GM13976 (cell line): ENCODE measurements at places on chromosomes 3 and 15.

- peak; percentile 6 for DNase-seq
These were observed 163.2 kb downstream of the WNT7A start for GRCh38 chr3:13716540-13717221.

- DNase-seq, result no peak
These were observed 326.4 kb upstream of the WNT5A start for GRCh38 chr3:55813268-55814097.

DNA sequence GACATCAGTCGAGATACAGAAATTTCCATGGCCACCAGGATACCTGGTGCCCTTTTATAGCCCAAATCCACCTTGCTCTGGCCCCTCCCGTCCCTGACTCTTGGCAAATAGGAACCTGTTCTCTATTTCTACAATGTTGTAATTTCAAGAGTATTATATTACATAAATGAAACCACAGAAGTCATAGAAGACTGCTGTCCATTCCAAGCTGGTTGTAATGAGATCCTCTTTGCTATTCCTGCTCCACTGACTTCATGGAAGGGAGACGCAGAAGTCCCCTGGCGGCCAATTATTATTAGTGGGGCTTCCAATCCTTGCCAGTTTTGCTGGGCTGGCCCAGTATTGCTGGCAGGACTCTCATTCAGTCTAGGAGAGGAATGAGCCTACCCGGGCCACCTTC, 26.6 kb downstream of the DCP1A start:
- no peak for DNase-seq

- DNase-seq, result no peak
These were observed 48.0 kb upstream of the FSTL1 start for GRCh38 chr3:120498556-120499346.

DNA sequence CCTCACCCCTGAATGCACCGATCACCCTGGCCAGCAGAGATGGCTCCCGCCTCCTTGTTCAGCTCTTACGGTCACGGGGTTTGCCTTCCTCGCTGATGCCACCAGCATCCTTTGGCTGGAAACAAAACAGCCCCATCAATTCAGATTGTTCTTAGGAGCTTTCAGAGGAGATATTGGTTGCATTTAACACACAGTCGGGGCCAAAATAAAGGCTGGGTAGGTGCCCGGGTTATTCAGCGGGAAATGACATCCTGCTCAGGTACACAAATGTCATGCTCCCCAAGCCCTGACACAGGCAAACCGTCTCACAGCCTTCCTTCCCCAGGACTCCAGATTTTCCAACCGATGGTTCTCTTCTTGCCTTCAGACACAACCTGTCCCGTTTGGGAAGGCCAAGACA, 62.4 kb upstream of the MEF2A start:
- DNase-seq, result no peak

GRCh38 chr3:177733936-177734335, 536.7 kb upstream of the TBL1XR1 start:
- no peak for DNase-seq

- no peak for DNase-seq
These were observed 171.9 kb downstream of the FMN1 start for GRCh38 chr15:33022629-33023028.

DNA sequence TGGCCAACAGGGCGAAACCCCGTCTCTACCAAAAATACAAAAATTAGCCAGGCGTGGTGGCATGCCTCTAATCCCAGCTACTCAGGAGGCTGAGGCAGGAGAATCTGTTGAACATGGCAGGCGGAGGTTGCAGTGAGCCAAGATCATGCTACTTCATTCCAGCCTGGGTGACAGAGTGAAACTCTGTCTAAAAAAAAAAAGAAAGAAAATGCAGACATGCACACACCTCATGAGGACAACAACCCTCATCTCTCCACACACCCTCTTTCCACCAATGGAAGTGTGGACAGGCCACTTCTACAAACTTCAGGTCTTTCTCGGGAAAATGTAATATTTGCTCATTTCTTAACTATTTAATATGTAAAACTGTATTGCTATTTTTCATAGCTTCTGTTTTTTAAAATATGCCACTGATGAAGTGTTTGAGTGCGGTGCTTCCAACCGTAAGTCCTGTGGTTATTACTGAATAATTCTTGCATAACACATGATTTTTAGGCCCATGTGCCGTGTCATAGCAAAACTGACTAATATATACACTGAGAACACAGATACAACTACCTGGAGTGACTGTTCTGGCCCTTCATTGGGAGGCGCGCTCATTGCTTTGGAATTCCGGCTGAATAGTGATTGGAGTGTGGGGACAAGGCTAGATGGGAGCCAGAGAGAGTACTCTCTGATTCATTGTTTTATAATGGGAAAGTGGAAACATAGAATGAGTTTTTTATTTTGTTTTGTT, 23.1 kb downstream of the LRRC31 start:
- peak; percentile 70 for DNase-seq

GRCh38 chr15:77854980-77855379, 222.3 kb upstream of the LINGO1 start:
- DNase-seq, result no peak

- no peak for DNase-seq
These were observed 249.0 kb downstream of the NFKBIZ start for GRCh38 chr3:102098130-102098885.

GRCh38 chr3:143362115-143362991, 242.8 kb downstream of the CHST2 start:
- no peak for DNase-seq

- DNase-seq, result no peak
These were observed 49.4 kb upstream of the CFAP161 start for GRCh38 chr15:81084716-81085115.

DNA sequence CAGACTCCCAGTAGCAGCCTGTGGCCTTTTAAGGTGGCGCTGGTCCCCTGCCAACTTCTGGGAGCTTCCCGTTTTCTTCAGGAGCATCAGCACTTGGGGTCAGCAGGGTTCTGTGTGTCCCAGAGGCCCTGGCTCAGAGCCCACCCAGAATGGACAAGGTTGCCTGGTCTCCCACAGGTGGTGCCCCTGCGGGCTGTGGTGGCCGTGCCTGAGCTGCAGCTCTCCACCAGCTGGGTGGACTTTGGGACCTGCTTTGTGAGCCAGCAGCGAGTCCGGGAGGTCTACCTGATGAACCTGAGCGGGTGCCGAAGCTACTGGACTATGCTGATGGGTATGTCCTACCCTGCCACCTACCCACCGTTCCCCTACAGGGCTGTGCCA, 15.5 kb downstream of the ACAA1 start:
- no peak for DNase-seq

- no peak for DNase-seq
These were observed 121.7 kb upstream of the TPM1 start for GRCh38 chr15:62920682-62921502.

DNA sequence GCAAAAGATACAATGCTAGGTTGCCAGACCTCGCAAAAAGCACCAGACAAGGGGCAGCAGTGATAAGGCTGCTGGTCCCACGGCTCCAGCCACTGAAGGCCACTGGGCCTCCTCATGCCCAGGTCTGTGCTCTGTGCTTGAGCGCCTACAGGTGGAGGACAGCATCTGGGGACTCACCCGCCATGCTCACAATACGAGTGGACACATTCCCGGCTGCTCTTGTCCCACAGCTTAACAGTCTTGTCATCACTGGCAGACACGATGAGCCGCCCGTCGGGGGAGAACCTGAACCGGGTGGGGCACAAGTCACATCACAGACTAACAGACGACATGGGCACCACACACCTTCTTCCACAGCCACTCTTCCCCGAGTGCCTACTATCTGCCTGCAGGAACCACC, 7.4 kb downstream of the POC1A start:
- DNase-seq, result no peak

GRCh38 chr3:57949785-57950615, 58.2 kb upstream of the FLNB start:
- no peak for DNase-seq

DNA sequence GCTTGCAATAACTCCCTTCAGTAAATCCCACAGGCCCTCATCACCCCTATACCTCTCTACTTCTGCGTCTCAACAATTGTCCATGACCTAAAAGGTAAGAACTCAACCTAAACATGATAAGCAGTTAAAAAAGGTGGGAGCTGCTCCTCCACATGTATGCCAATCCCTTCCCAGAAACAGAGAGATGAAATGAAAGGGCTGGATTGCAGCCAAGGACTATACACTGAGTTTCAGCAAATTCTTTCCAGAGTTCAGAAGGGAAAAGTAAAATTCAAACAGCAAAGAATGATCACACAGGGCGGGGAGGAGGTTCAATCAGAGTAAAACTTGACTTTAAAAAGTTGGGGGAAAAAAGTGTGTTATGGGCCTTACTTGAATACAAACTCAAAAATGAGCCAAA, 27.5 kb downstream of the PLOD2 start:
- DNase-seq, result no peak

DNA sequence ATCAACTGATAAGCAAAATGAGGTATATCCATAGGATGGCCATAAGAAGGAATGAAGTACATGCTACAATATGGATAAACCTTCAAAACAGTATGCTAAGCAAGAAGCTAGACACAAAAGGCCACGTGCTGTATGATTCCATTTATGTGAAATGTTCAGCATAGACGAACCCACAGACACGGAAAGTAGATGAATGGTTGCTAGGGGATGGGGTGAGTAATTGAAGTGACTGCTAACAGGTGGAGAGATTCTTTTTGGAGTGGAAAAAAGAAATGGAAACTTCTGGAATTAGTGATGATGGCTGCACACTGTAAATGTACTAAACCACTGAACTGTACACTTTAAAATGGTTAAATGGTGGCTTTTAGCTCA, 630 bp upstream of the EFCAB12 start:
- no peak for DNase-seq

- DNase-seq, result no peak
These were observed 61.9 kb downstream of the MDFIC2 start for GRCh38 chr3:70250492-70250891.

DNA sequence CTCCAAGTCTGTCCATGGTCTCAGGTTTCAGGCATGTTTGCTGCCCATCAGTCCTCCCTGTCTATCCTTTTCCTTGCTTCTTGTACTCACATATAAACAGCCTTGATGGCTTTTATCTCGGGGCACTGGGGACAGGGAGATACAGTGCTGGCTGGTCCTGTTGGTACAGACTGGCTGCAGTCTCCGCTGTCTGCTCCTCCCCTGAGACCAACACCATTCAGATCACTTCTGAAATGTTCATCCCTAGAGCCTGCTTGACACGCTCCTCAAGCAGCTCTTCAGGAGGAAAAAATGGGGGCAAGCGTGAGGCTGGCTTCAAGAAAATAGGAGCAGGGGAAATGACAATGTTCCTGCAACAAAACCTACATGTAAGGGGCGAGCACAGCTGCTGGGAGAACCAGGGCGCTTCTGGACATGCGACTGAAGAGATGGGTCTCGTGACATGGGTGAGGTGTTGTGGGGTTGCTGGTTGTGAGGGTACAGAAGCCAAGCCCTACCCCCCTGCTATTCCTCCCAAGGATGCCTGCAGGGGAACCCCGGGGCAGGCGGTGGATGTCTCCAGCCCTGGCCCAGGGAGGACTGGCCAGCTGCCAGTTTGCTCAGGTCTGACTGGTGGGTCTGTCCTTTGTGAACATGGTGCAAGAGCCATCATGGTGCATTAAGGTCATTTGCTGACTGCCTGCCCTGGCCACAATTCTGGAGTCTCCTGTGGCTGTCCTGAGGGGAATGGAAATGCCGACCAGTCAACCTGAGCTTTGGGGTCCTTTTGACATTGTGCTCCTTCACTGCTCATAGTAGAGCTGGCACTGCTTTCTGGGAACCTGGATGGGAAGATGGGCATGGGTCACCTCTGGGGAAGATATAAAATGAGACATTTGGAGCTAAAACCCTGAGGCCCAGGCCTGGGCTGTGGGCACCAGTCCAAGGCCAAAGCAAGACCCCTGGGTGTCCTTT, 40.1 kb downstream of the KY start:
- DNase-seq, result no peak

DNA sequence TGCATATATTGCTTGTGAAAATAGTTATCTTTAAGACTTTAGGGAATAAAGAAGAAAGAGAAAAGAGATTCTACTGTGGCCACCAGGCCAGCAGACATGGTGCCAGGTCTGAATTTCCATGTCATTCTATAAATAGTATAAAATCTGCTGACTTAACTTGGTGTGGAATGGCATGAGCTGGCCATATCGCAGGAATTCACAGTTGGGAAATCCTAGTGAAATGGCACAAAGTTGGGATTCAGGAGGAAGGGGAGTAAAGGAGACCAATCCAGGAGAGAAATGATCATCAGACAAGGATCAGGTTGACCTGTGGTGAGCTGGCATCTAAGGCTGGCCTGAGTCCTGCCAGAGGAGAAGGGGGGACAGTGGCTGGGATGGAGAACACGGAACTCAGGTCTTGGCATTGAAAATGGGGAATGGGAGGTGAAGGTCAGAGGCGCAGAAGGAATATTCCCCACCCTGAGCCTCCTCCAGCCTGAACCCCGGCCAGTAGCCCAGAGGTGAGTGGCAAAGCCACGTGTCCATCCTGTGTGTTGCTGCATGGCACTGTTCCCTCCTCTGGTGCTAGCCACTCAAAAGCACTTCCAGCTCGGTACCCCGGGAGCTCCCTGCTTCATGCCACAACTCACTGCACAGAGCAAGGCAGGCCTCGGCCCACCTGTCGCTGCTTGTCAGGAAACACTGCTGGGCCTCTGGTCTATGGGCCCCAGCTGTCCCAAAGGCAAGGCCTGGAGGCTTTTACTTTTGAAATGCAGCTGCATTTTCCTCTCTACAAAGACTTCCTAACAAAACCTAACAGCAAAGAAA, 51.4 kb downstream of the SSUH2 start:
- no peak for DNase-seq

GRCh38 chr3:67327582-67327981, 326.8 kb downstream of the SUCLG2 start:
- DNase-seq, result no peak

DNA sequence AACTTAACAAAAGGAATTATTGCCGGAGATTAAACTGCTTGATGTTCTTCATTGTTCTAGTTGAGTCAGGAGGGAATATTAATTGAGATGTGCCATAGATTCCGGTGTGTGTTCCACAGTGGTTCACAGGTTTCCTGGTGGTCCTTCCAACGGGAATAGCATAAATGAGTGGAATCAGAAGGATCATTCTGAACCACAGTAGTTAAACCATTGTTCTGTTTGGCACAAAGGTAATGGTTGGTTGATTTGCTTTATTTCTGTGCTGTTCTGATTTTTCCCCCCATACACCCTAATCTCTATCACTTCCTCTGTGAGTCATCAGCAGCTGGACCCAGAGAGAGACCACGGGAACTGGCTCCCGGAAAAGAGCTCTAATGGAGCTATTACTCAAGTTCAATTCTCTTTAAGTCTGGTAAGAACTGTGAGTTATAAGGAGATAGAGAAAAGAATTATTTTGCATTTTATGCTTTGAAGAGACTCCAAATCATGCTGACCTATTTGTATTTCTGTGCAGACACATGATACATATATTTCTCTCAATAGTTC, 627.2 kb downstream of the ZIC1 start:
- no peak for DNase-seq
